ENCODE measurements at places on chromosomes 1 and 21.

DNA sequence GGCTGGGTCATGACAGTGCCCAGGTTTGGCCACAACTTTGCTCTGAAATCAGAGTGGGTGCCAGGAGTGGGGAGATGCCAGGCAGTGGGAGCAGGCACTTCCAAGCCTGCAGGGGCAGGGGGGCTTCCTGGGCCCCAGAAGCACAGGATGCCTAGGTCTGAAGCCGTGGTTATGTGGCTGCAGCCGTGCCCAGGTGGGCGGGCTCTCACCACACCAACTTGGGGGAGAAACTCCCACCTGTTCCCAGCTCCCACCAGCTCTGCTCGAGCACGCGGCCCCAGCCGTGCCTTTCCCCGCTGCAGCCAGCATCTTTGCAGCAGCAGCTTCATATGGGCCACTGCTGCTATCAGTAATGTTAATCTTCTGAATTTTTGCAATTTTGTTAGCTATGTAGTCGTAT is 331.4 kb downstream of the USP25 start:
- no peaks in the 10 kb centered on the region for H3K27me3 ChIP-seq
- H3K36me3 ChIP-seq: no peaks in the 10 kb centered on the region
- DNase-seq: no peak
- H3K4me1 ChIP-seq: no peaks in the 10 kb centered on the region

DNA sequence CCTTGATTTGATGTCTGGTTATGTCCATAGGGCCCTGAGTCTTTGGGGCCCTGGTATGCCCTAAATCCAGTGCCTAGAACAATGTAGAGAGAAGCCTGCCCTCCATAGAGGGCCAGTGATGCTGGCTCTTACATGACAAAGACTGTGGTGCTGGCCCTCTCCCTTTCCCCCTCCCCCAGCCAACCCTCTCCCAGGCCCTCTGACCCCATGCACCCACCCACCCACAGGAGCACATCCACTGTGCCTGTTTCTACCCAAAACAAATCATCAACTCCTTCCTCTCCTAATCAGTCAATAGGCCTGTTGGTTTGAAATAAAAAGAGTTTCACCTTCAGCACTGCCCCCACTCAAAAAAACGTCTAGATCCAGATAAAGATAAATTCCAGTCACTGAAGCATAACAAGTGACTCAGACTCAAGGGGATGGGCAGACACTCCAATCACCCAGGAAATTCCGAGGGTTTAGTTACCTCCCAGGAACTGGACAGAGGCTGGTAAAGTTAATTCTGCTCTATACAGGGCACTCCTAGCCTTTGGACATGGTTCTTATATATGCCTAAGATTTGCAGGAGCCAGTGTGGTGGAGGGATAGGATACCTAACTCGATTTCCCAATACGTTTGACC is 144.8 kb upstream of the VANGL1 start:
- H3K4me1 ChIP-seq: no peaks in the 10 kb centered on the region
- no peak overlapping the region for H3K4me3 ChIP-seq
- H3K27me3 ChIP-seq: no peaks in the 10 kb centered on the region
- no peak for DNase-seq
- H3K36me3 ChIP-seq: no peaks in the 10 kb centered on the region

DNA sequence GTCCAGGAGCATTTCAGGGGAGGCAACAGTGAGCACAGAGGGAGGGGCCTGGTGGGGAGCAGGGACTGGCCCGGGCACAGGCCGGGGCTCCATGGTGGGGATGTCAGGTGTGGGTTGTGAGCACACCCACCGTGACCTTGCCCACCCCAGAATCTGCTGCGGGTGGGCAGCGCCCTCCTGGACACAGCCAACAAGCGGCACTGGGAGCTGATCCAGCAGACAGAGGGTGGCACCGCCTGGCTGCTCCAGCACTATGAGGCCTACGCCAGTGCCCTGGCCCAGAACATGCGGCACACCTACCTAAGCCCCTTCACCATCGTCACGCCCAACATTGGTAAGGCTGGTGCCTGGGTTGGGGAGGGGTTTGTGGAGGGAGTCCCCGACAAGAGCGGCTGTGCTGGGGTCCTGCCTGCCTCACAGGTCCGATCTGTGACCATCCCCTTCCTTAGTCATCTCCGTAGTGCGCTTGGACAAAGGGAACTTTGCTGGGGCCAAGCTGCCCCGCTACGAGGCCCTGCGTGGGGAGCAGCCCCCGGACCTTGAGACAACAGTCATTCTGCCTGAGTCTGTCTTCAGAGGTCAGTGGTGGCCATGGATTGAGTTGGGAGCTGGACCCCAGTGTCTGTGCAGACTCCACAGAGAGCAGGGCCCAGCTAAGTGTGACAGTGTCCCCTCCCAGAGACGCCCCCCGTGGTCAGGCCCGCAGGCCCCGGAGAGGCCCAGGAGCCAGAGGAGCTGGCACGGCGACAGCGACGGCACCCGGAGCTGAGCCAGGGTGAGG is 14.3 kb downstream of the PSRC1 start:
- no peak overlapping the region for H3K4me3 ChIP-seq
- no peaks in the 10 kb centered on the region for H3K27me3 ChIP-seq
- DNase-seq: no peak
- peaks cover 6% of the 10 kb centered on the region for H3K4me1 ChIP-seq
- H3K36me3 ChIP-seq: no peaks in the 10 kb centered on the region

DNA sequence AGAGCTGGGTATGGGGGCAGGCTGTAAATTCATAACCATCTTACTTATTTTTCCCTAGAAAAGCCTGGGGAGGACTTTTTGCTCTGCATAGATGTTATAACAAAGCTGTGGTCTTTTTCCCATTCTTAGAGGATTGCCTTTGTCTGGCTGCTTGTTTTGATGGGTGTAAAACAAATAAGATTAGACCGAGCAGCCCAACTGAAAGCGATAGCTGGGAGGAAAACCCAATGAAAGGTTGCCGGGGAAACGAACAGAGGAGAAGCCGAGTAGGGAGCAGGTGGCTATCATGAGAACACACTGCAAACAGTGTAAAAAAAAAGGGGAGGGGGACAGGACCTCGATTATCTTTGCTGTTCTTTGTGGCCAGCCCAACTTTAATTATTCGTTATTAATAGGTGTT is 1.9 kb downstream of the ELAVL4 start:
- no peaks in the 10 kb centered on the region for H3K36me3 ChIP-seq
- peaks cover 63% of the 10 kb centered on the region for H3K27me3 ChIP-seq
- H3K4me3 ChIP-seq: no peak overlapping the region
- DNase-seq: no peak
- no peak overlapping the region for H3K27ac ChIP-seq
